NCI-H1436 treated with DMSO at 0.1 percent for 48 hours (cell line): ENCODE measurements at places on chromosomes 12 and 14.

DNA sequence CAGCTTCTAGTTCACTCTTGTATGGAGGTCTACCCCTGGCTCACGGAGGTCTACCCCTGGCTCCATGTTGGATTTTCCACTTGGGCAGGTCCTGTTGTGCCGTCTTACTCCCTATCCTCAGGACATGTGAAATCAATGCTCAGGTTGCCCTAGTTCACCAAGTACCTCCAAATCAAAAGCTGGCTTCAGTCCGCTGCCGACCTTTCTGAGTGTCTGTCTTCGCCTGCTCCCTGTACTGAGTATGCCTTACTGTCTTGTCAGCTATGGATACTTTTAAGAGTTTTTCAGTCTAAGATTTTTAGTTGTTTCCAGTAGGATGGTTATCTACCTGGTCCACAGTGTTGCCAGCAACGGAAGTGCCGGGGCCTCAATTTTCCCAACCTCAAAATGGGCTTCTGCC lies 40.1 kb upstream of the BCL11B start:
- no peak for DNase-seq

DNA sequence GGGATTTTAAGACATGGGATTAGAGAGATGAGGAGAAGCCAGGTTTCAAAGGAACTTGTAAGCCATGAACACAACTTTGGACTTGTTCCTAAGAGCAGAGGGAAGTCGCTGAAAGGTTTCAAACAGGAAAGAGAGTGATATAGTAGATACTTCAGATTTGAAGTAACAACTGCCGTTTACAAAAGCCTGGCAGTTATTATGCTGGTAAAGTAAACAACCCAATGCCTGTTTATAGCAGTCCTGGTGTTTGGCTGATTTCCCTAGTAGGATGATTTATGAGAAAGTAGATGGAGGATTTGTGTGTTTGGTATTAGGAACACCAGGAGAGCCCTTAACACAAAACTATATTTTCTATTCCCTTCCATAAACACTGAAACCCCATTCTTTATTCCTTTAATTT lies 285.7 kb downstream of the RMST start:
- peak; percentile 71 for DNase-seq

DNA sequence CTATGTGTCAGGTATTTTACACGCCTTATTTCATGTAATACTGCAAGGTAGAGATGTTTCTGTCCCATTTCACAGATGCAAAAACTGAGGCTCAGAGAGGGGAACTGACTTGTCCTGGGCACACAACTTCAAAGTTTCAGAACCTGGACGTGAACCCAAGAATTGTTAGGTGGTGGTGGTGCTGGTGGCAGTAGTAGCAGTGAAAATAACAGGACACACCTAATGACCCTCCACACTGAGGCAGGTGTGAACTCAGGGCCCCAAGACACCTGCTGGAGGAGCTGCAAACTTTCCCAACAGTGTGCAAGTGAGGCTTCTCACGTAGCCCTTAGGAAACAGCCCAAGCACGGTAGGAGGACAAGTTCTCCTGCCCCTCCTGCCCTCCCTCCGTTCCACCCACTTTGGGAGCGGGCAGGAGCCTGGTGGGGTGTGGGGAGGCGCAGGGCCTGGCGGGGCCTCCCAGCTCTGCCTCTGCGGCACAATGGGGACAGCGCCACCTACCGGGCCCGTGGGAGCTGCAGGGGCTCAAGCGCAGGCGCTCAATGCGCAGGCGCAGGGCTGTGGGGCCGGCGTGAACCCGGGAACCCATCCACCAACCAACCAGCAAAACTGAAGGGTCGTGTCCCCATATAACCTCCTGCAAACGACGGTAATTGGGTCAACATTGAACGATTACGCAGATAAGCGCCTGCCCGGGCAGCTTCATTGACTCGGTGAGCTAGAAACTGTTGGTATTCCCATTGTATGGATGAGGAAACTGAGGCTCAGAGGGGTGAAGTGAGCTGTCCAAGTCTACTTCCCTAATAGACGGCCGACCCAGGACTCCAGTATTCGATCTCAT lies 12.0 kb upstream of the TRPV4 start:
- DNase-seq: peak; percentile 22

DNA sequence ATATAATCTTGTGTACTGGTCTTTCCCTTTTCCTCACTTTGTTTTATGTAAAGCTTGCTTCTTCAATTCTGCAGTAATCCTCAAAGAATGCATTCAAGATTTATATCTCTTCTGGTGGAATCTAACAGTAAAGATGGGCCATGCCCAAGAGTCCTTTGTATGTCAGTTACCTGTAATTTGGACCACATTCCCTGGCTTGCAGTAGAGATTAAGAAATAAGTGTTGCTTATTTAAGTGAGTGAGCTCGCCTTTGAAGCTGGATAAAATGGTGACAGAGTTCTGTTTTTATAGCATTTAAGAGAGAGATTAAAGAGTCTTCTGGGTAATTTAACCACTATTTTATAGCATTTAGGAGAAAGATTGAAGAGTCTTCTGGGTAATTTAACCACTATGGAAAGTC lies 262.1 kb upstream of the ATP2B1 start:
- no peak for DNase-seq

- DNase-seq: no peak
Observed at GRCh38 chr12:1189163-1189562, 198.1 kb downstream of the ERC1 start.

DNA sequence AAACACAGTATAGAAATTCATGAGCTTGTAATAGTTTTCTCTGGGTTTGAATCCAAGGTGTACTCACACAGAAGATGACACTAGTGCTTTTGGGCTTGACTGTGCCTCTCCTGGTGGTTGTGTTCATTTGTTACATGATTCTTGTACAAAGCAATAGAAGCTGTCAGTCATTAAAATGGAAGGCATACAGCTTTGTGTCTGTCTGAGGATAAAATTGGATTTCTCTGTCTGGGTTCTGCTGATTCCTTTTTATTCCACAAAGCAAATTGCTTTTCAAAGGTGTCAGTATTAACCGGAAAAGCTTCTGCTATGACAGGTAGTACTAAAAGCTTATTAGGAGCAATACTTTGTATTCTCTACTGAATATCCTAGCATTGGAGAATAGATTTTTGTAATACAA lies 361.2 kb downstream of the SLC6A15 start:
- DNase-seq: no peak

GRCh38 chr14:25570483-25570882 lies 520.5 kb upstream of the STXBP6 start:
- DNase-seq: no peak

DNA sequence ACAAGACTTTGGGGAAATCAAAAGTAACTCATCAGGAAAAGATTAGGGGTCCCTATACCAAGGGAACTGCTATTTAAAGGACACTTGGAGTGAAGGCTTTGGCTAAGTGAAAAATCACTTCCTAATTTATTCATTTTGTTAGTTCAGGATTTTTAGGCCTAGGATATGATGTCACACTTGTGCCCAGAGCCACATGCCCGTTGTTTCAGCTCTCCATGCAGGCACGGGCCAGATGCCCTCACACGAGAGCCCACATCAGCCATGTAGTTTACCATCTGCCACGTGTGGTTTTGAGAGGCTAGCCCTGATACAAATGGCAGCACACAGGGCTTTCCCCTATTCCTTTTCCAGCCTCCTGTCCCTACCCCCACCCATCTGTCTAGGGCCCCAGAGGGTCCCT lies 11.9 kb upstream of the LRP1-AS start:
- no peak for DNase-seq

GRCh38 chr12:51729331-51729730 lies 119.2 kb downstream of the FIGNL2 start:
- DNase-seq: no peak

GRCh38 chr12:132593938-132594358 lies 16.4 kb downstream of the LRCOL1 start:
- peak; percentile 82 for DNase-seq

GRCh38 chr12:93762059-93762719 lies 85.0 kb downstream of the CRADD start:
- DNase-seq: no peak

DNA sequence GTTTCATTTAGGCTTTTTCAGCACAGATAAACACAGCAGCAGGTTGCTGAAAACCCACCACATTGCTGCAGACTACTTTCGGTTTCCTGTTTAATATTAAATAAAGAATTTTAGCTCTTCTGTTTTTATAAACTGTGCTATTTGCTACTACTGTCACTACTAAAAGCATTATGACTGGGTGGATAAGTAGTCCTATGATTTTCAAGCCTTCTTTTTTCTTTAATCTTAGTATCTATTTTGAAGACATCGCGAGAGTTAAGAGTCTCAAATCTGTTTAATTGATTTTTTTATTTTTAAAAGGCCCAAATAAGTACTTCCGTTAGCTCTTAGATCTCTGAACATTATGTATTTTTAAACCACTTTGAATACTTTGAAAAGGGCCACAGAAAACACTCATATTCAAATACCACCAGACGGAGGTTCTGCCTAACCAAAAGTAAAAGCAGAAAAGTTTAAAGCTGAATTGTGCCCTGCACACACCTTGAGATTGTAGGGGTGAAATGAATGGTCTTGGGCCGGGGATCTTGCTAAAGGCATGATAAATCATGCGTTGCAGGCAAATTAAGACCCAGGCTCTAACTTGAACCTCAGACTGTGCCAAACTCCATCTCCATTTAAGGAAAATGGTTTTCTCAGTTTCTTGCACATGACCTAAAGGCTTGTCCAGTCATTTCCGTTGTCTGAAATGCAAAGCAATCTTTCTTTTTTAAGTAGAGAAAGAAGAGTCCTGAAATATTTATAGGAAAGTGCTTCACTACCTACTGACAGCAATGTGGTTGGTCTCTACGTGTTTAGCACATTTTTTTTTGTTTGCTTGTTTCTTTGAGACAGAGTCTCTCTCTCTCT lies 13.6 kb upstream of the FOXN3 start:
- DNase-seq: no peak

GRCh38 chr12:21354641-21355040 lies 18.1 kb upstream of the IAPP start:
- no peak for DNase-seq

GRCh38 chr14:73713803-73714655 lies at the start of gene PNMA1:
PNMA1 (minus strand) TSS chr14:73714384; CDS start chr14:73713639, 745 bp downstream.
- peak; percentile 18 for DNase-seq

- DNase-seq: no peak
Observed at GRCh38 chr12:41188058-41188840, at the start of gene PDZRN4. PDZRN4 (plus strand) TSS chr12:41188320.

- DNase-seq: no peak
Observed at GRCh38 chr14:70350078-70350477, 9.4 kb downstream of the COX16 start.

- no peak for DNase-seq
Observed at GRCh38 chr12:5525783-5526367, 94.0 kb downstream of the NTF3 start.

DNA sequence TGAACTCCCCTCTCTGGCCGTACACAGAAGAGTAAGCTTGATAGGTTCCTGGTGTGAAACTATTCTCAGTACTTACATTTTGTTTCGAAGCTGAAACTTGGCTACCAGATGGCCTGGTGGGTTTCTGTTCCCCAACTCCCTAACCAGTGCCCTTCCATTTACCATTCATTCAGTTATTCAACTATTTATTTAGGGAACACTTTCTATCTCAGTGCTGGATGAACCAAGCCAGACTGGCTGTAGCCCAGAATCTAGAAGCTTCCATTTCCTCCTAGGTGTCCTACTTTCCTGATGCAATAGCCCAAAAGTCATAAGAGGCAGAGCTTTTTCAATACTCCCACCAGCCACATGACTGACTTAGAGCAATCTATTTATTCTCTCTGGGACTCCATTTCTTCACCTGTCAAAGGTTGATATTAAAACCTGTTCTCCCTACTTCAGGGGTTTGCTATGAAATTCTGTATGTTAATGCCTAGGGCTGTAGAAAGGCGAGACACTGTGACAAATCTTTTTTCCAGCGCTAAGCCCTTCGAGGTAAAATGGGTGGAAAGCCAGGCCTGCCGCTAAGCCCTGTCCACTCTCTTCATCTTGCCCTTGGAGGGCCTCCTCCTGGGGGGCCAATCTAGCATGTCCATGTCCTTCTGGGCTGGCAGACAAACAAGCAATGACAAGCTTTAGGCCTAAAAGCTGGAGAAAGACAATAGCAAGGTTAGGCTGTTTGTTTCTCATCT lies 8.1 kb upstream of the IRF2BPL start:
- DNase-seq: no peak

DNA sequence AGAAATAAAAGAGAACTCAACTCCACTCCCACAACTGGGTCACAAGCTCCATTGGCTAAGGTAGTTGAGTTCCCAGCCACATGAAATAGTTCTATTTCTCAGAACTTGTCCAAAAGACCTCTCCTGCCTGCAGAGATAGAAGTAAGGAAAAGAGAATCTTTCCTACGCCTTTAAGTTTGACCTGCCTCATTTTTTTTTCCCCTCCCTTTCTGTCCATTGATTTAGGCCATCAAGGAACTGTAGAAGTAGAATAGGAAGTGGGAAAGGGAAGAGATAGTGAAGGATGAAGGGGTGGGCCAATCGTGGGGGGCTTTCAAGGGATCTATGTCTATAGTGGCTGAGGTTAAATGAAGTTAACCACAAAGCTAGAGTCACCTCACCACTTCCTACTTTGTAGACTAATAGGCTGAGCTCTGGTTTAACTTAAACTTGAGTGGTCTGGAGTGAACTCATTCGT lies 13.9 kb upstream of the NUDT4 start:
- no peak for DNase-seq

GRCh38 chr12:109967383-109968031 lies 28.7 kb downstream of the GIT2 start:
- no peak for DNase-seq

DNA sequence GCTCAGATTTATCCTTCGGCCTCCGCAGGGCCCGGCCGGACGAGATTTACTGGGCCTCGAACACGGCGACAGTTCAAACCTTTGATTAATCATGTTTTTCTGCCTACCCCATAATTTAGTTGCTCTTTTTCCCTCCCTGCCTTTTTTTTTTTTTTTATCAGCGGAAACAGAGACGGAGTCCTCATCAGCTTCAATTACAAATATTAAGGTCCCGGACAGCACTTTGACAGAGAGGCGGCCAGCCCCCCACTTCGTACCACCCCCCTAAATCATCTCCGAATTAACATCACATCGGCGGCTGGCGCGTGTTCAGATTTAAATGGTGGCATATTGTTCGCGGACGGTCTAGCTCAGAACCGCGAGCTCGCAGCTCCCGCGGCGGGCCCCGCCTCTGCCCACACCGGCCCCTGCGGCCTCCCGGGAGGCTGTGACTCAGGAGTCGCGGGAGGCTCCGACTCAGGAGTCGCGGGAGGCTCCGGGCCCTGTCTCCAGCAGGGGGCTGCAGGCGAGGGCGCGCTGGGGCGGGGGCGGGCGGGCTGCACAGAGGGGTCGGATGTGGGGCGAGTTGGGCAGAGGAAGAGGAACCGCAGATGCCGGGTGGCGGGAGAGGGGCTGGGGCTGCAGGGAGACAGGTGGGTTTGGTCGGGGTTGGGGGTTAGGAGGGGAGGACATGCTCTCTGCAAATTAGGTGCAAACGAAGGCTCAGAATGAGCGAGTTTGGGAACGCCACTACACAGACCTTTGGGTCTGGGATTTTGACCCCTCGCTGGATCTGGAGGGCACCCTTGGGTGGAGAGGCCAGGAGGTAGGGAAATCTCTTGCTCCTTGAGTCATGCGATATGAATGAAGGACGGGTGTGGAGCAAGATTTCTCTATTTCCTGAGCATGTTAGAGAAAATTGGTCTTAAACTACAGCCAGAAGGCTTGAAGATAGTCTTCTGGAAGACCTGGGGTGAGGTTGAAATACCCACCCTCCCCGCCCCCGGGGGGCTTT lies 19.6 kb upstream of the ATP5MC2 start:
- no peak for DNase-seq

- DNase-seq: no peak
Observed at GRCh38 chr12:39930101-39930500, 175.8 kb downstream of the SLC2A13 start.
